ENCODE measurements at places on chromosomes 1 and 21.

GRCh38 chr1:22816067-22816775, 105.6 kb downstream of the EPHB2 start:
- no peak for DNase-seq

DNA sequence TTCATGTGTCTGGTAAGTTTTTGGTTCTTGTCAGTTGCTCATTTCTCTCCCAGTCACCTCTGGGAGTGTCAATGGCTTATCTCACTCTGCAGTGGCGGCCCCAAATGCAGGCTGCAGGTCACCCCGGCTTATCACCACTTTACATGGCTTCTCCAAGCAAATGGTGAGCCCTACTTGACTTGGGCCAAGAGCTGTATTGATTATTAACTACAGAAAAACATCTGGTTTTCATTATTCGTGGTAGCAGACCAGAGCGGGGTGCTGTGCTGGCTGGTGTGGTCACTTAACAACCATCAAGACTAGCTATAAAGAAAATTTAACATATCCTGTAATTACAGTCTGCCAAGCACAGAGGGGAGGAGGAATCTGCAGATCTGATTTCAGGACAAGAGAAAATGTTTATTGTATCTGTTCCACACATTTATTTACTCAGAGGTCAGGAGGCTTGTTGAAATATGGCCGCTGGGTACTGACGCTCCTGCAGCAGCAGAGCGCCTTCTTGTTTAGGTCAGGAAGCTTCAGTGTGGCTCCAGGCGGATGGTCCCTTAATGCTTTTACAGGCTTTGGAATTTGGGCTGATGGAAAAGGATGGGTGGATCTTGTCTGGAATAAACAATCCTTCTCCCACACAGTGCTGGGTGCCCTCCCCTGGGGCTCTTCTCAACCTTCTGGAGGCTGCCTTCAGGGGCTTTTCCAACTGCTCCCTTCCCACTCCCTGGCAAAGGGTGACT, 87.8 kb downstream of the HLX start:
- no peak for DNase-seq

GRCh38 chr1:156104065-156104810, 10.3 kb upstream of the LMNA start:
- DNase-seq = peak; percentile 86

DNA sequence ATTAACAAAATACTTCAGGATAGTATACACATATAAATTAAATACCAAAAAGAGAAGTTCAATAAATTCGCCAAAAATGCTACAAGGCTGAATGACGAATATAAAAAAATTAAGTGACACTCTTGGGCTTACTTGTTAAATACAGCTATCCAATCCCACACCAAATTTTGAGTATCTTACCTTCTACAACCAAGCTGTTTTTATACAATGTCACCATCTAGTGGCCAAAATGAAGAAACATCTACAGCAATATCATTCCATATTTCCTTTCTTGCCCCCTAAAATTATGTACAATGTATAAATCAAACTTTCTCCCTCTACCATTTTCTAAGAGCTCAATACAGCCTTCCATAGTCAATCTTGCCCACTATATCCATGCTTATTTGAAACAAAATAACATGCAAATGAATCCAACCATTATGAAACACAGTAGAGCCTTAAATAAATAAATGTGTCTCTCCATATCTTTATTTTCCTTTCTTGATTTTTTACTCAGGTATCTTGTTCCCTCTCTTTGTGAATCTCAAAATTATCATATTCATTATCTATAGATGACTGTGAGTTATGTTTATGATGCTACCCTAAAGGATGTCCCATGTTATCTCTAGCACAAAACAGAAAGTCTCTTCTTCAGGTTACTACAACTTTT, 86.3 kb downstream of the ACBD6 start:
- no peak for DNase-seq

- DNase-seq = no peak
These were observed 19.7 kb downstream of the MRPL37 start for GRCh38 chr1:54219688-54220003.

GRCh38 chr1:202374099-202374498, 25.6 kb downstream of the PPP1R12B start:
- DNase-seq = no peak

DNA sequence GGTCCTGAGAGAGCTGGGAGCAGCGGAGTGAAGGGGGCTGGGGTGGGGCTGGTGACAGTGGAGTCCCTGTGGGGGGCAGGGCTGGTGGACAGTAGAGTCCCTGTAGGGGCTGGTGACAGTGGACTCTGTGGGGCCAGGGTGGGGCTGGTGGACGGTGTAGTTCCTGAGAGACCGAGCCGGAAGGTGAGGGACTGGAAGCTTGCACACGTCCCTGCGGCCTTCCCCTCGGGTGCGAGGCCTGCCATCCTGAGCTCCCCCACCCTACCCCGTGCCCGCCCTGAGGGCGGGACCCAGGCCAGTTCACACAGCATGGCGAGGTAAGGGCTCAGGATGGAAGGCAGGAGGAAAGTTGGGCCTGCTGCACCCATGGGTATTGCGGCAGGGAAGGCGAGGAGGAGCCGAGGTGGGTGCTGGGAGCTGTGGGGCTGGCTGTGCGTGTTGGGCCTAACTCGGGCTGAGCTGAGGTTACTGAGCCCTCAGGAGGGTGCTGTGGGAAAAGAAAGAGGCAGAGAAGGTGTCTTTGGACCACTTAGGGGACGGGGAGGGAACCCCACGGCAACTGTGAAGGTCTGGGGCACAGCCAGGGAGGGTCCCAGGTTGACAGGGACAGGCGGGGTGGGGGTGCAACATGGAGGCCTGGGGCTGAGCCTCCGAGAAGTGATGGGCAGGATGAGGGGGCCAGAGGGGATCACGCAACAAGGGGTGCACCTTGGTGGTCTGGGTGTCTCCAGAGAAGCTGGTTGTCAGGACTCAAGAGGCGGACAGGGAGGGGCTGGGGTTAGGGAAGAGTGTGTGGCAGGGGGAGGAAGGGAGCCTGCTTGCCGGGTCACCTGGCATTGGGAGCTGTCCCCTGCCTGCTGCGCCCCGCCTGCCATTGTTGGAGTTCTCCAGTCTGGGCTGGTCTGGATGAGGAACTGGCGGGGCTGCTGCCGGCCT, 60.8 kb downstream of the PRKCZ start:
- no peak for DNase-seq

- no peak for DNase-seq
These were observed 209.5 kb downstream of the APP start for GRCh38 chr21:25961042-25961441.

Data from uterus (tissue), 4 donors.